Thyroid gland (tissue), 4 donors: ENCODE measurements at places on chromosomes 5 and 9.
A peak's percentile ranks its signal among the peaks of the same experiment; 100 is the strongest.

DNA sequence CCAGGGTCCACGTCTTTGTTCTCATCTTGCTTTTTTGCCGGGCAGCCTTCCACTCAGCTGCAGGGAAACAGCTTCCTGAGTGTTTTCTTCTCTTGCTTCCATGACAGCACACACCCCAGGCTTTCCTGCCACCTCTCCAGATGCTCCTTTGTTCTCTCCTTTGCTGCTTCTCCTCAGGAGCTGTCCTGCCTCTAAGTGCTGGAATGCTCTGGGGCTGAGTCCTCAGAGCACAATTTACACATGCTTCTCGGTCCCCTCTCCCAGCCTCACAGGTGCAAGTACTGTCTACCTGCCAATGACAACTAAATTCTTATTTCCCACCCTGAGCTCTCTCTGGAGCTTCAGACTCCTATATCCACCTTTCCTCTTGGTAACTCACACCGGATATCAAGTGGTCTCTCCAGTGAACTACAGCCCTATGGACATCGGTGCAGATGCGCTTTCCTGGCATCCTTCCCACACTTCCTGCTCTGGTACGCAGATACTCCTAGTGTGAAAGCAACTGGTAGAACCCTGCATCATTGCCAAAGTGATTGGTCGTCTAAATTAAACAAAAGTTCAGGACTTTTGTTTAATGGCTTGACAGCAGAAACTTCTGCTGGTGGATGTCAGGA, 13.4 kb upstream of the ACSL6 start:
- no peak overlapping the region for H3K27ac ChIP-seq
- no peak overlapping the region for H3K4me3 ChIP-seq
- H3K27me3 ChIP-seq, result no peaks in the 10 kb centered on the region
- DNase-seq, result no peak
- no peaks in the 10 kb centered on the region for H3K36me3 ChIP-seq

DNA sequence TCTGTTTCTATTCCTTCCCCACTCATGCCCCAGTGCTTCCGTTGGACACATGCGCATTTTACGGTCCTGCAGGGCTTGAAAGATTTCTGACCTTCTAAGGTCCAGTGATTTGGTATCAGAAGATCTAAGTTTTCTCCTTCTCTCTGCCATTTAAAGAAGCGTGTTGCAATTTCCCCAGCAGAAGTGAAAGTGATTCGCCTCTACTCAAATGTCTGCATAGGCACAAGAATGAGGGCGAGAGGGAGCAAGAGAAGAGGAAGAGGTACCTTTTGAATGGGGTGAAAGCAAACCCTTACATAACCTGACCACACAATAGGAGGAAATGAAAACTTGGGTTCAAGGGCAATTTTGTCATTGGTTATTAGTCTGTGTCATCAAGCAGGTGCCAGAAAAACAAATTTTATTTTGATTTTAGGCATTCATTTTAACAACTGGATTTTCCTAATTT, 31.7 kb upstream of the NR3C1 start:
- DNase-seq, result peak; percentile 30
- H3K27me3 ChIP-seq, result no peaks in the 10 kb centered on the region
- H3K4me1 ChIP-seq, result peaks cover 6% of the 10 kb centered on the region
- H3K4me3 ChIP-seq, result no peak overlapping the region

GRCh38 chr9:29939559-29939958, 2366.3 kb upstream of the C9orf72 start:
- no peak overlapping the region for H3K4me3 ChIP-seq
- H3K4me1 ChIP-seq, result no peaks in the 10 kb centered on the region
- no peaks in the 10 kb centered on the region for H3K27me3 ChIP-seq
- no peaks in the 10 kb centered on the region for H3K36me3 ChIP-seq

GRCh38 chr9:133664173-133665050, 28.2 kb downstream of the DBH start:
- peaks cover 3% of the 10 kb centered on the region for H3K4me1 ChIP-seq
- no peaks in the 10 kb centered on the region for H3K27me3 ChIP-seq
- H3K36me3 ChIP-seq, result no peaks in the 10 kb centered on the region
- H3K4me3 ChIP-seq, result no peak overlapping the region
- DNase-seq, result no peak

DNA sequence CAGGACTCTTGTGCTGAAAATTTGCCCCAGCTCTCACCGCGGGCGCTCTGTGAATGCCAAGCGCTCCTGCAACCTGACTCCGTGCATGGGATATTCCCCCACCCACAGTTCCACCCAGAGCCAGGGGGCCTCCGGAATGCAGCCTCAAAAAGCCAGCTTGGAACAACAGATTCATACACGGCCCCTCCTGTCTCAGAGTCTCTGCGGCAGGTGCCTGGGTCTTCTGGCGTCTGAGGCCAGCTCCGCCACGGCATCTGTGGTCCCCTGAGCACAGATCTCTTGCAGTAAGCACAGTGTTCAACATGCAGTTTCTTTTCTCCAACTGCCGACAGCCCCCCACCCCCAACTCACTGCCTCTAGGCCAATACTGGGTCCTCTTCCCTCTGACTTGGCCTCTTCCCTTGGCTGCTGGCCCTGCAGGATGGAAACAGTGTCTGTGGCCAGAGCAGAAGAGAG, 355.7 kb upstream of the IRX2 start:
- DNase-seq, result no peak
- H3K27ac ChIP-seq, result no peak overlapping the region
- no peaks in the 10 kb centered on the region for H3K4me1 ChIP-seq
- H3K4me3 ChIP-seq, result no peak overlapping the region

DNA sequence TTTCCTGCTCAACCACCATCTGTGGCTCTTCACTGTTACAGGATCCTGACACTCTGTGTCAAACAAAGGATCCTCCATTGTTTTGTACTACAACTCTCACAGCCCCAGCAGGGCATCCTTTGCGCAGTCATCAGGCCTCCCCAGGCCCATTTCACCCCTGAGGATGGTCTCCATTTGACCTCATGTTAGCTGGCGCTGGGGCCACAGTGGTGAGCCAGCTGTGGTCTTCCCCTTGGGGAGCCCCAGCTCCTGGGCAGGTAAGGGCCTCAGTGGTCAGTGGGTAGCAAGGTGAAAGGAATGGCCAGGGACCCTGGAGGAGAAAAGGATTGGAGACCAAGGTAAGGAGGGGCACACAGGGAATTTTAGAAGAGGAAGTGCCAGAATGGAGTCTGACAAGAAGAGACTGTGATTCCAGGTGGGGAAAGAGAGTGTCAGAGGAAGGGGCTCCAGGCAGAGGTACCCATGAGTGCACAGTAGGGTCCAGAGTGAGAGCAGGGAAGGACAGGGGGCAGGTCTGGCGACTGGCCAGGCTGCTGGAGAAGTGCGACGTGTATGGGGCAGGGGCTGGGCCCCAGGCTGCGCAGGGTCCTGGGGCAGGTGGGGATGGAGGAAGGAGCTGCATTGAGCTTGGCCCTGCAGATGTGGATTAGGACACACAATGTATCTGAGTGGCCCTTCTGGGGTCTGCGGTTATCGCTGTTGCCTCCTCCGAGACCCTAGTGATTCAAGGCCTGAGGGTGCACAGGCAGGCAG, 109.9 kb downstream of the PHF2 start:
- H3K36me3 ChIP-seq, result no peaks in the 10 kb centered on the region
- no peaks in the 10 kb centered on the region for H3K27me3 ChIP-seq
- DNase-seq, result no peak
- no peak overlapping the region for H3K4me3 ChIP-seq
- no peak overlapping the region for H3K27ac ChIP-seq

DNA sequence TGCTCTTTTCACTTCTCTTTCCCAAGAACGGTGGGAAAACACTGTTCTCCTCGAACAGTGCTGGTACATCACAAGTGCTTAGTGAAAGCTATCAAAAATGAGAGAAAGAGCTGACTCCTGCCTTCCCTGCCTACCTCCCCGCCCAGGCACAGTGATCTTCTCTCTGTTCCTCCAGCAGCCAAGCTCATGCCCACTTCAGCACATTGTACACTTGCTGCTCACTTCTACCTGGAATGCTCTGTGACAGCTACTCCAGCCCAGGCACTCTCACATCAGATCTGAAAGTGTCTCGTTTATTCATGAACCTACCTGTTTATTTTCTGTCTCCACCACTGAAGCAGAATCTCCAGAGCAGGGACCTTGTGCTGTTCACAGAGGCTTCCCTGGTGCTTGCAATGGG, 1.8 kb downstream of the SLC35D2 start:
- H3K4me1 ChIP-seq, result peaks cover 29% of the 10 kb centered on the region
- peak; percentile 61 for DNase-seq
- H3K36me3 ChIP-seq, result no peaks in the 10 kb centered on the region
- H3K27me3 ChIP-seq, result no peaks in the 10 kb centered on the region
- no peak overlapping the region for H3K4me3 ChIP-seq

DNA sequence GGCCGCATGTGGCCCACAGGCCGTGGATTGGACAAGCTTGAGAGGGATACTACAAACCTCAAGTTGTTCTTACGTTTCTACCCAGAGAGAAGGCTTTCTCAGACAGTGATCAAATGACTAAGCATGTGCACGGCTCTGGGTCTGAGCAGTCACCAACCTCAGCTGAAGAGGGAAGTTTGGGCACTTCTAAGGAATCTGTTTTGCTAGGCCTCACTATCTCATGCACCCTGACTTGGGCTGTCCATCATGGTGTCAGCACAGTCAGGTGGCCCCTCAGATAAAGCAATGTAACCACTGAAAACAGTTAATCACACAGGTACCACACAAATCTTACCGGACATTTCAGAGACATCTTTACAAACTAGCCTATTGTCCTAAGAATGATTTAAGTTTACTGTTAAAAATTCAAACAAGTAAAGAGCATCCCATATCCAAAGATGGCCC, 24.6 kb downstream of the CSF2 start:
- no peaks in the 10 kb centered on the region for H3K36me3 ChIP-seq
- peaks cover 1% of the 10 kb centered on the region for H3K4me1 ChIP-seq
- DNase-seq, result no peak
- no peak overlapping the region for H3K4me3 ChIP-seq
- H3K27me3 ChIP-seq, result no peaks in the 10 kb centered on the region

- H3K4me3 ChIP-seq, result no peak overlapping the region
- H3K4me1 ChIP-seq, result peaks cover 24% of the 10 kb centered on the region
- no peak overlapping the region for H3K27ac ChIP-seq
- DNase-seq, result no peak
- H3K27me3 ChIP-seq, result no peaks in the 10 kb centered on the region
Observed at GRCh38 chr9:4126184-4126865, 173.5 kb downstream of the GLIS3 start.

DNA sequence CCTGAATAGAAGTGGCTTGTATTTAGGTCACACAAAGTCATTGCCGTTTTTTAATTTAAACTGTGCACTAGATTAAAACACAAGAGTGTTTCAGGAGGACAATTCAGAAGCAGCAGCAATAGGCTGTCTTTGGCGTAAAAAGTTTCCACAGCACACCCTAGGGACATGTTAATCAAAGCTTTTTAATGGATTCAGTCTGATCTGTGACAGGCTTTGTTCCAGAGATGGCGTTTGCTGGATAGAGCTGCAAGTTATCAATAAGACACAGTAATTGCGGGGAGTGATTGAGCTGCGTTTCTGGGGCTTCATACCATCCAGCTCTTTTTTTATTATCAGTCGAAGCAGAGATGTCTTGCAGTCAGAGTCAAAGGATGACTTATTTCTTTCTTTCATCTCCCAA, 300.3 kb downstream of the ZNF608 start:
- H3K27ac ChIP-seq, result no peak overlapping the region
- H3K4me3 ChIP-seq, result no peak overlapping the region
- no peak for DNase-seq
- no peaks in the 10 kb centered on the region for H3K4me1 ChIP-seq

- no peaks in the 10 kb centered on the region for H3K36me3 ChIP-seq
- DNase-seq, result no peak
- H3K4me3 ChIP-seq, result no peak overlapping the region
Observed at GRCh38 chr9:11726659-11727058, 966.5 kb upstream of the TYRP1 start.
